ENCODE measurements at places on chromosomes 5 and 9.

- DNase-seq: no peak
Observed at GRCh38 chr9:85523202-85523601, 218.6 kb downstream of the AGTPBP1 start.

DNA sequence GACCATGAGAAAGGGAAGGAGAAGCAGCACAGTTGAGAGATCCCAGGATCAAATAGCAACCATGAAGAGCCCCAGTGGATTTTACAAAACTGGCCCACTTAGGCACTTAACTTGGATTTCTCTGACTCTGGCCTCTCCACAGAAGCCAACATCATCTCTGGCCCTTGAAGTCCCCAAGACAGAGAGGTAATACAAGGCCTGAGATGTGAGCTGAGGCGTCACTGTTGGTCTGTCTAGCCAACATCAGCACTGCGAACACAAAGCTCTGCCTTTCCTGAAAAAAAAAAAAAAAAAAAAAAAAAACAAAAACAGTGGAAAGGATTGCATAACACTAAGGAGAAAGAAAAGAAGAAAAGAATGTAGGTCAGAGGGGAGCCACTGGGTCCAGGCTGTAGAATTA, 378.3 kb downstream of the BRINP1 start:
- no peak for DNase-seq

GRCh38 chr9:15485836-15486666, 24.7 kb downstream of the PSIP1 start:
- DNase-seq: peak; percentile 44

GRCh38 chr9:80881320-80881719, 808.0 kb downstream of the TLE1 start:
- DNase-seq: no peak

DNA sequence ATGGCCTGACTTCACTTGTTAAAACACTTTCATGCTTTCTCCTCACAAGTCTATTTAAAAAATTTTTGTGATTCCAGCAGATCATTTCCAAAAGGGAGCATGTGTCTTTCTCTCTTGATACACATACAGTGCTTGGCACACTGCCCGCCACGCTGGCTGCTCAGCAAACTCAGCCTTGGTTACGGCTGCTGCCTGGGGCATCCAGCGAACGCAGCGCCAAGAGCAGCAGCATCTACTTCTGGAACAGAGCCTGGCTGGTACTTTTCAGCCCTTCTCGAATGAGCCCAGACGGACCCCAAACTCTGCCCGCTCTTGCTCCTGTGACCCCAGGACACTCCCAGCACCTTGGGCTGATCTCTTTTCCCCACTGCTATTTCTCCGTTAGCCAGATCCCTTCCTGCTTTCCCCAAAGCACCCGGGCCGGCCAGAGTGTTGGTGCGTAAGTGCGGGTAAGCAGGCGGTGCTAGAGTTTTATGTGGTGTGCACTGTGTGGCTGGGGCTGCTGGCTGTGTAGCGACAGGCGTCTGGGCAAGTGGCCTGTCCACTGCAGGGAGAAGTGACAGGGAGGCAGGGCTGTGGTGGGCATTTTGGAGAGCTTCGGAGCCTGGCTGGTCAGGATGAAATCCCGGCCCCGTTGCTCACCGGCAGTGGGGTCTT, 73.2 kb downstream of the SH3PXD2B start:
- no peak for DNase-seq

- DNase-seq: no peak
Observed at GRCh38 chr9:35229066-35229778, 67.4 kb downstream of the UNC13B start.

DNA sequence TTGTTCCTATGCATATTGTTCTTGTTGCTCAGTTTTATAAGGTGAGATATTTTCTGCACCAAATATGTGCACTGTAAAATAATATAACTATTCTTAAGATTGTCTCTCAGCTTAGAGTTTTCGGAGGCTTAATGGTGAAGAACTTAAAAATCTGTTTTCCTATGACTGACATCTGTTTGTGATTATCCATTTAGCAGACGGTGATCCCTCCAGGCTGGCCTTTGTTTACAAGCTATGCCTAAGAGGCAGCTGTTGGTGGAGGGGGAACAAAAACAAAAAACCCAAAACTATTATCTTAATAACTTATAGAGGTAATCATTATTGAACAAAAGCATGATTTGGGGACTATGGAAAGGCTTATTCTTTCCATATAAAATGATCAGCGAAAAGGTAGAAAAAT, 658 bp downstream of the PDCD1LG2 start:
- no peak for DNase-seq

Data from CD4-positive, alpha-beta T cell treated with Interferon alpha-2 for 1 hour (primary cell).